ENCODE measurements at places on chromosomes 16 and 17.

DNA sequence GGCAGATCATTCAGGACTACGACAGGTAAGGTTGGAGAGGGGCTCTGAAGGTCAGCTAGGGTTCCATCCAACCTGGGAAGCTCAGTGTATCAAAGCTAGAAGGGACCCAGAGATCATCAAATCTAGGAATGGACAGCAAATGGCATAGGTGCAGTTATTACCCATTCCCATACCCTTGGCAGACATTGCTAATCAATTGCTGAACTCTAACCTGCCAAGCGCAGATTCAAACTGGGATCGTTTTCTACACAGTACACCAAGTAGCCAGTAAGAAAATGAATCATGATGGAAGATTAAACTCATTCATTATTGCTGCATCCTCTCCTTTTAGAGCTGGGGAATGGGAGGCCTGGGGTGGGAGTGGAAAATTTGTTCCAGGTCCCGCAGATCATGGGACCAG is 33.6 kb downstream of the CPNE2 start:
- no peak for DNase-seq

GRCh38 chr16:71610447-71610846 is 15.5 kb upstream of the MARVELD3 start:
- DNase-seq: no peak

DNA sequence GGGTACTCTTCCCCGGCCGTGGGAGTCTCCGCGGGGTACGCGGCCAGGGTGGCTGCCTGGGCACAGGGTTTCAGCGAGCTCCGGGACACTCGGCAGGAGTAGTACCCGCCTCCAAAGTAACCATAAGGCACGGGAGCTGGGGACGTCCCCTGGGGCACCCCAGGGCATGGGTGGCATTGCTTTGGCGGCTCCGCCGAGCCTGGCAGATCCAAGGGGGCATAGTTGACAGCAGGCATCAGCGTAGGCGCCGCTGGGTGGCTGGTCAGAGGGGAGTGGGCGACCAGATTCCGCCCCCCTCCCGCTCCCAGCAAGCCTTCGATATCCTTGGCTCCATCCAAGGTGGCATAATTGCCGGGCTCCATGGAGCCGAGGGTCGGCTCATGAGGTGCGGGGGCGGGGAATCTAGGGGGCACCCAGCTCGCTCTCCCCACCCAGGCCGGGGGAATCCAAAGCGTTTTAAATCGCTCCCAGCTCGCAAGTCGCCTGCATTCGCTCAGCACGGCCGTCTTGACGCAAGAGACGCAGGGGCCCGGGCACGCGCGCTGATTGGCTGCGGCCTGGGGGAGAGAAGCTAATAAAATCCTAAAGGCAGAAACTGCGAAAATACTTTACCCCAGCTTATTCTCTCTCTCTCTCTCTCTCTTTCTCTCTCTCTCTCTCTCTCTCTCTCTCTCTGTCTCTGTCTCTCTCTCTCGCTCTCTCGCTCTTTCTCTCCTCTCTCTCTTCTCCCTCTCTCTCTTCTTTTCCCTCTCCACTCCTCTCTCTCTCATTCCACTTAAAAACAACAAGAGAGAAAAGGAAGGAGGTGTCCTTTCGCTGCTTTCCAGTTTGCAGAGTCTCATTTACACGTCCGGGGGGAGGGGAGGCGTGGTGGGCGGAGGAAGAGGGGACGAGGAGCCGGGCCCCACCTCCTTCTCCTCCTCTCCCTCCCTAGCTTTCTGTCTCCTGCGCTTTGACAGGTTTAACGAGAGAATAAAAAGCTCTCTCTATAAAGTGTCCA is at the start of gene HOXB13:
Gene HOXB13, minus strand, starts transcription at position 519 of the 1,000 bp plus-strand sequence. Its CDS starts 157 bp downstream, at position 362.
- DNase-seq: no peak

- DNase-seq: no peak
These were observed 2.9 kb upstream of the PMP22 start for GRCh38 chr17:15267996-15268395.

DNA sequence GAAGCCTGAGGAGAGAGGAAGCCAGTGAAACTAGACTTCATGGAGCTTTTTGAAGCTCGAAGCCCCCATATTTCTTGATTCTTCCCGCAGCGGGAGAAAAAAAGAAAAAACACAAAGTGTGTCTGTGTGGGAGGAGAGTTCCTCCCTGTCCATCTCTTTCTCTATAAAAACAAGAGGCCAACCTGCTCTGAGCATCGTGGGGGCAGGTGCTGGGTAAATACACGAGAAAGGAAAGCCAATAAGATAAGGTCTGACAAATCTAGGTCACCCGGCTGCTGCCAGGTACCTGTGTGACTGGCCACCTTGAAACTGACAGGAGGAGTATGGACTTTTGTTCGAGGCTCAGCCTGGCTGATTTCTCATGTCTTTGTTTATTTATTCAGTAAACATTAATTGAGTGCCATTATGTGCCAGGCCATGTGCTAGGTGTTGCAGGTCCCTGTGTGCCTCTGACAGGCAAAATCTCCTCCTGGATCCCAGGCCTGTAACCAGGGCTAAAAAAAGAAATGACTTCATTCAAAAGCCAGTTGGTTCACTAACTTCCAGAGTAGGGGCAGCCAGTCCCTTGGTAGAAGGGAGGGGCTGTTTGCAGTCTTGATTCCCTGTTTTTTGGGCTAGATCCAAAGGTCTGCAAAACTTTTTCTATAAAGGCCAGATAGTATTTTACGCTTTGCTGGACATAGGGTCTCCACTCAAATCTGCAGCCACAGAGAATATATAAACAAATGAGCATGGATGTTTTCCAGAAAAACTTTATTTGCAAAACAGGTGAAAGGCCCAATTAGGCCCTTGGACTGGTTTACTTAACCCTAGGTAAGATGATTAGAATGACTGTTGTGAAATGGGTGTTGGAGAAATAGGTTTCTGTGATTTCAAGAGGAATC is 35.6 kb downstream of the YPEL2 start:
- DNase-seq: no peak

GRCh38 chr16:88499836-88500251 is 46.8 kb downstream of the ZFPM1 start:
- no peak for DNase-seq

DNA sequence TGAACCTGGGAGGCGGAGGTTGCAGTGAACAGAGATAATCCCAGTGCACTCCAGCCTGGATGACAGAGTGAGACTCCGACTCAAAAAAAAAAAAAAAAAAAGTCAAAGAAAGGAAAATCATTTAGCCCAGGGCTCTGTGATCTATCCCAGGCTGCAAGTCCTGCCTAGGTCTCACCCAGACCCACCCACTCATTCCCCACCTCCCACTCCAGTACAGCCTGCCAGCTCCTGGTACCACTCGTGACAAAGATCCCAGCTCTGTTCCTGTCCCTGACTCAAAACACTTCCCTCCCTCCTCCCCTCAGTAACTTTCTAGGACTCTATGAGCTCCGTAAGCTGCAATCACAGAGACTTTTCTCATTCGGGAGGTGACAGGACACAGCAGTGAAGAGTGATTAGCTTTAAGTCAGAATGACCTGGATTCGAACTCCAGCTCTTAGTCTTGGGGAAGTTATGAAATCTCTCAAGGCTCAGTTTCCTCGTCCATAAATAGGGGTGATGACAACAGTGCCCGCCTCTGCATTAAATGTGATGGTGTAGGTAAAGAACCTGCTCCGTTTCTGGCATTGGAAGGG is 28.0 kb upstream of the MRPS23 start:
- DNase-seq: no peak

DNA sequence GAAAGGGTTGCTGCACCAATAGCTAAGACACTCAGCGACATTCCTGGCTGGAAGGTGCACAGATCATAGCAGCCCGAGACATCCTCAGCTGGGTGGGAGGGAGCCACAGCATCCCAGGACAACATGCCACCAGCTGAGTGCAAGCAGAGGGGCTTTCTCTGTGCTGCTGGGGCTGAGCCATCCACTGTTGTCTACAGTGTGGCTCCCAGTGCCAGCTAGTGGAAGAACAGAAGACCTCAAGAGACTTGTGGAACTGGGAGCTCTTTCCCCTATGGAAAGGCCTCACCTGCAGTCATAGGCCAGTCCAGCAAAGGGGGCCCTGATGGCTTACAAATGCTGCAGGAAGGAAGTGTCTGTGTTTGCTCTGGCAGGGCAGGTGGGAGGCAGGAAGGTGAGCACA is 131.0 kb downstream of the C16orf78 start:
- no peak for DNase-seq

GRCh38 chr17:81431545-81432482 is 36.6 kb downstream of the BAHCC1 start:
- DNase-seq: no peak

DNA sequence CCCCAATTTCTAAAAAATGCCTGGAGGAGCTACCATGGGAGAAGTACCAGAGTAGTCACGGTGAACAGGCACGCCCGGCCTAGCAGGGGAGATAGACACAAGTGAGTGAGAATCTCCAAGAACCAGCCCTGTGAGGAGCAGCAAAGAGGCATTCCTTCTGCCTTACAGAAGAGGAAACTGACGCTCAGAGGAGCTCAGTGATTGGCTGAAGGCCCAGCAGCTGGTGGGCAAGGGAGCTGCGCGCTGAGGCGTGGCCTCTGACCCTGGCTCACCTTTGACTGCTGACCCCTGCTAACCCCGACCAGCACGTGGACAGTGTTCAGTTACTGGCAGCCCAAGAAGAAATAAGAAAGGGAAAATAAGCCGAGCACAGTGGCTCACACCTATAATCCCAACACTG is 1.8 kb downstream of the C16orf96 start:
- no peak for DNase-seq

DNA sequence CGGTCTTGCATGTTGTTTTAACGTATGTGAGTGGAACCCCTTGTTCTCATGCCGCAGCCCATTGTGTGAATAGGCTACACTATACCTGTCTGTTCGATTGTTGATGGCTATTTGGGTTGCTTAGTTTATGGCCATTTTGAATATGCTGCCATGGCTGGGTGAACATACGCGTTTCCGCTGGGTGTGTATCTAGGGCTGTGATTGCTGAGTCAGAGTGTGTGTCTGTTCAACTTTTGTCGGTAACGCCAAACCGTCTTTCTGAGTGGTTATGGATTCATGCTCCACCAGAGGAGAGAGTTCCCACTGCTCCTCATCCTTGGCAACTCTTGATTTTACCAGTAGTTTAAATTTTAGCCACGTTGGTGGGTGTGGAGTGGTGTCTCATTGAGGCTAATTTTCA is 77.0 kb downstream of the METRNL start:
- DNase-seq: no peak

- DNase-seq: no peak
These were observed 571 bp downstream of the CAVIN1 start for GRCh38 chr17:42422412-42422957.

DNA sequence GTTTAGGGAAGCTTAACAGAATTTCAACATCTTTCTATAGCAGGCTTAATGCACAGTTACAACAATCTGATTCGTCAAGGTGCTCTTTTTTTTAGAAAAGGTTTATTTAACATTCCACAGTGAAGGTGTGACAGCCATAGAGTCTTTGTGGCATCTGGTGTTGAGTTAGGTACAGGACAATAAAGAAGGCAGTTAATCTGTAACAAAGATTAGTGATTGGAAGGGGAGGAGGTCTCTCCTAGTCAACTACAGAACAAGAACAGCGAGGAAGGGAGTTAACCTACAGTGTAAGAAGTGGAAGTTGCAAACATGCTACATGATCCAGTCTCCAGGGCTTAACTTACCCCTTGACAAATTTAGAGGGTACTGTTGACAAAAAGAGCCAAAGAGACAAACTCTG is 3.0 kb upstream of the ZDHHC7 start:
- no peak for DNase-seq

DNA sequence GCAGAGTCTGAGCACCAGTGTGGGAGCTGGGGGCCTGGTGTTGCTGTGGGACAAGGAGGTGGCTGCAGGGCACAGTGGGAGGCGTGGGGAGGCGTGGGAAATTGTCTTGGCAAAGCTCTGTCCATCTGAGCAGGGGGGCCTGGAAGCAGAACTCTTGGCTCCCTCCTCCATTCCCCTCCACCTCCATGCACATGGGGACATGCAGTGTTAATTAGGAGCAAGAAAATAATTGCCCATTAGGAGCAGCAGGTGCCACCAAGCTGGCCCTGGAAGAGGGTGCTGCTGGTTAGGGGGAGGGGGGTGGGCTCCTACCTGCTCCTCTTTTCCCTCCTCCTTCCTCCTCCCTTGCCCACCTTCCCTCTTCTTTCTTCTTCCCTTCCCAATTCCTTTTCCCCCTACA is 4.5 kb downstream of the TTYH2 start:
- no peak for DNase-seq

DNA sequence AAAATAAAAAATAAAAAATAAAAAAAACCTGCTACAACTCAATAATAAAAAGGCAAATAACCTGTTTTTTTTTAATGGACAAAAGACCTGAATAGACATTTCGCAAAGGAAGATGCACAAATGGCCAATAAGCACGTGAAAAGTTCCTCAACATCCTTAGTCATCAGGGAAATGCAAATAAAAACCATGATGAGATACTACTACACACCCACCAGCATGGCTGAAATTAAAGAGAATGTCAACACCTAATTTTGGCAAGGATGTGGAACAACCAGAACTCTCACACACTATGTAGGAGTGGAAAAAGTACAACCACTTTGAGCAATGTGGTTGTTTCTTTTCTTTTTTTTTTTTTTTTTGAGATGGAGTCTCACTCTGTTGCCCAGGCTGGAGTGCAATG is 24.6 kb downstream of the COG7 start:
- DNase-seq: no peak

- peak; percentile 84 for DNase-seq
These were observed 31.0 kb upstream of the ARL4D start for GRCh38 chr17:43367737-43368242.

- DNase-seq: no peak
These were observed 422.2 kb upstream of the CDH11 start for GRCh38 chr16:65543781-65544740.

DNA sequence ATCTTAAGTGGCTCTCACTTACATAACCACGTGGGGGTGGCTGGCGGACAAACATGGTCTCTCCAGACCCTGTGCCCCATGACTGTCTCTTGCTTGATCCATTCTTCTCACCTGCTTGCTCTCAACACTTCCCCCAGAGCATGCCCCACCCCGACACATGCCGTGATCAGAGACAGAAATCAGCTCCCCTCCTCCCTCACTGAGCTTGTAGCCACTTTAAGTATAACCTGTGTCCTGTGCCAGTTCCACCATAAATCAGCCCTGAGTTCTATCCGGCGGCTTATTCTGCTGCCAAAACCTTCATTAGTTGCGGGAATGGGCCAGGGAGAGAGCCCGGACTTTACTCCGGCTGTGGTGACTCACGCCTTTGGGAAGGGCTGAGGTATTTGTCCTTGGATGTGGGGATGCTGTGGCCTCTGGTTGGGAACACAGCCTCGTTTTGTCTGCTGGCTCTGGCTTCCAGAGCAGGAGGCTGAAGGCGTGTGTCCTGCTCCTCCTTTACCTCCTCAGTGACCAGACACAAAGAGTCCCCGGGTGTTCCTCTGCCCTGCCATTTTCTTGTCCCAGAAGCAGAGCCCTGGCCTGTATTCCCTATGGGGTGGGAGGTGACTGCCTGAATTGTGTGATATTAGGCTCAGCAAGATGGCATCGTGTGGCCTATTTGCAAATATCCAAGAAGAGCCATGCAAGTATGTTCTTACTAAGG is 21.1 kb downstream of the ANKRD40 start:
- DNase-seq: no peak

GRCh38 chr16:2385190-2385836 is 43.9 kb upstream of the CCNF start:
- DNase-seq: no peak

DNA sequence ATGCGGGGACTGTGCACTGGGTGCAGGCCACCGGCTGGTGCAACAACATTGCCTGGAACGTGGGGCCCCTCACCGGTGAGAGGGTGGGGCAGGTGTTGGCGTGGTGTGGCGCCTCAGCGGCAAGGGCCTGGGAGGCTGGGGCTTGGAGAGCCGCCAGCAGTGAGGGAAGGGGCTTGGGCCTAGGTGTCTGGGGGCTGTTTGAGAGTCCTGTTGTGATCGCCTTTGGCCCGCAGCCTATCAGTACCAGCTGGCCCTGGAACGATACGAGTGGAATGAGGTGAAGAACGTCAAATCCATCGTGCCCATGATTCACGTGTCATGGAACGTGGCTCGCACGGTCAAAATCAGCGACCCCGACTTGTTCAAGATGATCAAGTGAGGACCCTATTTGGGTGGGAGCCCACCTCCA is 2.6 kb upstream of the TMEM88 start:
- DNase-seq: no peak

Data from SIG-M5 (cell line).